ENCODE measurements at places on chromosomes 3 and 15.

DNA sequence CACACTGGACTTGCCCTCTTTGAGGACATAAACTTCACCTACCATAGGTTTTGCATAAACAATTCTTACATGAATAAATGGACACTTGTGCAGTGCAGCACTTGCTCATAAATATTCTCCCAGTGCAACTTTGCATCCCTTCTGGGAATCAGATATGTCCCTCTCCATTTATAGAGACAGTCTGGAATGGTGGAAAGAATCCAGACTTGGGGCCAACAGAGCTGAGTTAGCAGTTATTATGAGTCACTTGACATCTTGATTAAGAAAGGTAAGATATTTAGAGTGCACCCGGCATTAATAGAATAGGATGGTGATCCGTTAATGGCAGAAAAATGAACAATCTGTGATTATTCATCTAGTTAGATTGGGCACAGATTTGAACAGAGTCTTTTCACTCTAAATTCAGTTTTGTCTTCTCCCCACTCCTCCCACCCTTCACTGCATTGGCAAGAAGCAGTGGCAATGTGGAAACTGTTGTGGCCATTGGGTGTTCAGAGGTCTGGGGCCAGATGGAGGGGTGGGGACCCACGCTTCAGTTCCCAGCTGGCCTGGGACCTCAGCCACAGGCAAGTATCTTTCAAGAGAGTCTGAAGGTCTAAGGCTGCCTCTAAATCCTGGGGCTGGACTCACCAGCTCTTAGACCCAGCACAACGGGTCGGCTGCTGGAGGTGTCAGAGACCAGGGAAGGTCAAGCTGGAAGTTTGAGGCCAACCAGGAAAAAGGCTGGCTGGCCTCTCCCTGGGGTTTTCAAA is 58.9 kb upstream of the KY start:
- no peak for DNase-seq

DNA sequence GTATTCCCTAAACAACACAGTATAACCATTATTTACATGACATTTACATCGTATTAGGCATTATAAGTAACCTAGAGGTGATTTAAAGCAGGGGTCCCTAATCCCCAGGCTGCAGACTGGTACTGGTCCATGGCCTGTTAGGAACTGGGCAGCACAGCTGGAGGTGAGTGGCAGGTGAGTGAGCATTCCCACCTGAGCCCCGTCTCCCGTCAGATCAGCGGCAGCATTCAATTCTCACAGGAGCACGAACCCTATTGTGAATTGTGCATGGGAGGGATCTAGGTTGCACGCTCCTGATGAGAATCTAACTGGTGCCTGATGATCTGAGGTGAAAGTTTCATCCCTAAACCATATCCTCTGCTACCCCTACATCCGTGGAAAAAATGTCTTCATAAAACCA is 138.2 kb downstream of the ATP10A start:
- DNase-seq: no peak

- no peak for DNase-seq
These were observed 5.3 kb upstream of the APEH start for GRCh38 chr3:49668861-49669260.

GRCh38 chr3:44436181-44436580 is 41.3 kb downstream of the ZNF445 start:
- no peak for DNase-seq

GRCh38 chr3:16300881-16301359 is 35.9 kb downstream of the OXNAD1 start:
- DNase-seq: no peak

DNA sequence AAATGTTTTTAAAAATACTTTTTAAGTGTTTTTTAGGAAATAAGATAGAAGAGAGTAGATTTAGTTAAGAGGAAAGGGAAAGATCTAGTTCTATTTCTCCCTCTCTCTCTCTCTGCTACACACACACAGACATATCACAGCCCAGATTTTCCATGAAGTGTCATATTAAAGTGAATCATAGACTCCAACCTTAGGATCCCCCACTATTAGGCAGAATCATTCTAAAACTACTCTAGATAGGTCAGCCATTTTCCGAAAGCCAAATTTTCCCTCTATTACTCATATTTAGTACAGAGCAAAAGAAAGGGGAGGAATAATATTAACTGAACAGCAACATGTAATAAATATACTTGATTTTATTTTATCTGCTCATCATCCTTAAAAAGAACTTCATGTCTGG is 45.1 kb upstream of the RSL24D1 start:
- no peak for DNase-seq

DNA sequence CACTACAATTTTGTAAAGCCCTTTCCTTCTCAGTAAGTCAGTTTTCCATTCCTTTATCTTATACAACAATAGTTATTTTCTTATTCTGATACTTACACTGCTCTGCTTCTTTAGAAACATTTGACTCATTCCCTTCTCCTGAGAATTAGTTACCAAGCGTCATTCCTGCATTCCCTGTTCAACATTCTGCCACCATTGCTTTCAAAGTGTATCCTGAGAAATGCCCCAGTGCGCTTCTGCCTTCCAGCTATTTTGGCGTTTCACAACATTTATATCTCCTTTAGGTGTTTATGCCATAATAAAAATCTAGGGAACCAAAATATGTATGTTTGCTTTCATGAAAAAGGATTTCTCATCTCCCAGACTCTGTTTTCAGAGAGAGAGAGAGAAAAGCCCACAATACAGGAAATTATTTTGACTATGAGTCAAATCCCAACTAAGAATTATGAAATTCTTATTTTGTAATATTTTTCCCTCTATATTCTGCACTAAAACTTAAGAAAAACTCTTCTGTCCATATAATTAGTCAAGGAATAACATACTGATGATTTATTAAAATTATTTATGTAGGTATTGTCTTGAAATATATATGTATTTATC is 118.2 kb upstream of the RAP2B start:
- DNase-seq: no peak

GRCh38 chr15:63783441-63783840 is 50.3 kb downstream of the HERC1 start:
- no peak for DNase-seq

DNA sequence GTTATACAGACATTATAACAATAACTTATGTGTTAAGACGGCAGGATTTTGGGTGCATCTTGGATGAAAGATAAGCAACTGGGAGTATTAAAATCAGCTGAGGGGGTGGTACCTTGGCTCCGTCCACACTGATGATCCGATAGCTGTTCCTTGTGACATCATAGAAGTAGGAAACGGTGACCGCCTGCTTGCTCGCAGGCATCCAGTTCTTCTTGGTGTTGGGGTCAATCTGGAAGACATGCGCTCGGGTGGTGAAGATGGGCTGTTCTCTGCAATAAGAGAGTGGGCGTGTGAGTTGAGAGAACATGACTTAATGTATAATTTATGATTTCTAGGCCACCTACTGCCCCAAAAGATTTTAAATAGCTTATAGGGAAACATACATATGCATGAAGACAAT is 59.9 kb downstream of the HOMER2 start:
- DNase-seq: no peak

DNA sequence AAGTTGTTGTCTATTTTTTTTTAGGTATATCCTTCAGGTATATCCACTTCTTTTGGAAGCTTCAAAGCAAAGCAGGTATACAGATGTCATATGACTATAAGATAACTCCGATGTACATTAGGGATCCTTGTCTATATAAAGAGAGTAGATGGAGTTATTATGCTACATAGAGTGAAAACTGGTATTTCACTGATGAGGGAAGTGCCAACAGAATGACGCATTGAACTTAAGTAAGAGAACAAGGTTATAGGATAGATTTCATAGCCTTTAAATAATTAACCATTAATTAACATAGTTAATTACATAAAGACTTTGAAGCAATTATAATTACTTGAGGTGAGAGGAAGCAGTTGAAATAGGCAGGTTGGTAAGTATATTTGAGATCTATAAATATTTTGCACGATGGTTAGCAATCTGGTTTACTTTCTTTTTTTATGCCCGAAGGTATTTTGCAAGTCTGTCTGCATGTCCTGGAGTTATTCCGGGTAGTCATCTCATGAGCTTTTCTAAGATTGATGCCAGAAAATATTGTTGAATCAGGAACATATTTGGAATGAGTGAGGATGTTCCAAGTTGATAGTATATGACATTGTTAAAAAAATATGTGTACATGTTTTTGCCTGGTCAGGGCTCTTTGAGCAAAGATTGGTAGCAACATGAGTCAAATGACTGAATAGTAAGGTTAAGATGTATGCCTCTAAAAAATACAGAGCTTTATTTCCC is 299.5 kb upstream of the KCNMB2 start:
- DNase-seq: no peak
